ENCODE measurements at places on chromosomes 6 and 20. TPM values are rescaled to one million over a fixed set of nuclear protein-coding genes. Genes with fewer than 3 reads are reported as not detected.

The PPP1R14C gene
- total RNA-seq: 0.44 TPM

GRCh38 chr6:157961832-157962575 is 19.7 kb upstream of the SYNJ2 start:
- H3K4me1 ChIP-seq: peaks cover 28% of the 10 kb centered on the region
- peaks cover 25% of the 10 kb centered on the region for H3K36me3 ChIP-seq
- H3K27me3 ChIP-seq: no peaks in the 10 kb centered on the region
- DNase-seq: no peak
- peak overlapping the region; percentile 75 for H3K4me3 ChIP-seq
- H3K27ac ChIP-seq: peak overlapping the region; percentile 95

- H3K27ac ChIP-seq: peak overlapping the region; percentile 94
- H3K4me1 ChIP-seq: peaks cover 81% of the 10 kb centered on the region
- H3K4me3 ChIP-seq: peak overlapping the region; percentile 69
- H3K27me3 ChIP-seq: no peaks in the 10 kb centered on the region
These were observed 50.8 kb upstream of the FAM83D start for GRCh38 chr20:38875175-38875993.

- no peaks in the 10 kb centered on the region for H3K27me3 ChIP-seq
- H3K36me3 ChIP-seq: peaks cover 23% of the 10 kb centered on the region
- H3K4me1 ChIP-seq: peaks cover 66% of the 10 kb centered on the region
- no peak for DNase-seq
These were observed 5.4 kb downstream of the TRERF1 start for GRCh38 chr6:42446370-42446769.

- peaks cover 11% of the 10 kb centered on the region for H3K27me3 ChIP-seq
- H3K4me1 ChIP-seq: peaks cover 2% of the 10 kb centered on the region
- H3K36me3 ChIP-seq: no peaks in the 10 kb centered on the region
- no peak overlapping the region for H3K27ac ChIP-seq
- H3K4me3 ChIP-seq: no peak overlapping the region
- no peak for DNase-seq
These were observed 78.5 kb upstream of the ZFP64 start for GRCh38 chr20:52270001-52270606.

DNA sequence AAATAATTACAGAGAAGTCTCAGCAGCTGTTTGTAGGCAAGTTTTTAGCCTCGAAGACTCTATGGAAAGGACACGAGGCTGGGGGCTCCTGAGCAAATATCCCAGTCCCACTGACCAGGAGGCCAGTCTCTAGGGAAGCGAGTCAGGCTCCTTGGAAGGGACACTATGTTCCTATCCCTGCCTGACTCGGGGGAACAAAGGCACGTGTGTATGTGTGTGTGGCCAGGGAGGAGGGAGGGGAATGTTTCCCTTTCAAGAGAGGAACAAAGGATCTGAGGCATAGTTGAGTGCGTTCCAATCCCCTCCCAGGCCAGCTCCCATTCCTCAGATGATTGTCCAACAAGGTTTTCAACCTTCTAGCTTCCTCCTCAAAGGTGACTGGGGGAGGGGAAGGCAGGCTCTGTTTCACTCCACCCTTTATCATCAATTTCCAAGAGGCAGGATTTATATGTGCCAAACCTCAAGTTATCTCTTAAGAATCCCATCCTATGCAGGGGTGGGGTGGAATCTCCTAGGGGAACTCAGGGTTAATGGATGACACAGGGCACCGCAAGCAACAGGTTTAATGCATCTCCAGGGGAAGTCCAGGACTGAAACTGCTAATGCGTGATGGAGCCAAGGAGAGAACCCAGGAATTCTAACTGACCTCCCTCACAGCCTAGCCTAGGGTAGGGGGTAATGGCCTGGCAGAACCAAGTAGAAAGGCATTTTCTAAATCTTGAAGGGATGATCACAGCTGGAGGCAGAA is 9.9 kb downstream of the BCL2L1 start:
- H3K4me1 ChIP-seq: peaks cover 87% of the 10 kb centered on the region
- peak overlapping the region; percentile 47 for H3K4me3 ChIP-seq
- H3K27ac ChIP-seq: peak overlapping the region; percentile 83
- no peaks in the 10 kb centered on the region for H3K27me3 ChIP-seq

All from activated naive CD8-positive, alpha-beta T cell treated with anti-CD3 and anti-CD28 coated beads for 36 hours (primary cell).